ENCODE measurements at places on chromosomes 1 and 21. TPM values are rescaled to one million over a fixed set of nuclear protein-coding genes. Genes with fewer than 3 reads are reported as not detected.

S100A12 gene
- not detected for total RNA-seq

HSPA6 gene
- 8.3 TPM for total RNA-seq

ARHGEF10L gene
- total RNA-seq: 7.0 TPM

STYXL2 gene
- total RNA-seq: not detected

PERM1 gene
- total RNA-seq: 0.10 TPM

Data from A549 treated with Mapracorat at 1 μM for 4 hours (cell line).